ENCODE measurements at places on chromosomes 16 and 17.

- DNase-seq: no peak
Observed at GRCh38 chr17:13593757-13594156, 8.0 kb downstream of the HS3ST3A1 start.

- no peak for DNase-seq
Observed at GRCh38 chr16:86761111-86762031, 183.0 kb downstream of the FOXL1 start.

GRCh38 chr16:29943846-29944799 lies 17.8 kb upstream of the TMEM219 start:
- peak; percentile 100 for DNase-seq

GRCh38 chr16:86991679-86992078 lies 325.5 kb downstream of the C16orf95 start:
- no peak for DNase-seq

DNA sequence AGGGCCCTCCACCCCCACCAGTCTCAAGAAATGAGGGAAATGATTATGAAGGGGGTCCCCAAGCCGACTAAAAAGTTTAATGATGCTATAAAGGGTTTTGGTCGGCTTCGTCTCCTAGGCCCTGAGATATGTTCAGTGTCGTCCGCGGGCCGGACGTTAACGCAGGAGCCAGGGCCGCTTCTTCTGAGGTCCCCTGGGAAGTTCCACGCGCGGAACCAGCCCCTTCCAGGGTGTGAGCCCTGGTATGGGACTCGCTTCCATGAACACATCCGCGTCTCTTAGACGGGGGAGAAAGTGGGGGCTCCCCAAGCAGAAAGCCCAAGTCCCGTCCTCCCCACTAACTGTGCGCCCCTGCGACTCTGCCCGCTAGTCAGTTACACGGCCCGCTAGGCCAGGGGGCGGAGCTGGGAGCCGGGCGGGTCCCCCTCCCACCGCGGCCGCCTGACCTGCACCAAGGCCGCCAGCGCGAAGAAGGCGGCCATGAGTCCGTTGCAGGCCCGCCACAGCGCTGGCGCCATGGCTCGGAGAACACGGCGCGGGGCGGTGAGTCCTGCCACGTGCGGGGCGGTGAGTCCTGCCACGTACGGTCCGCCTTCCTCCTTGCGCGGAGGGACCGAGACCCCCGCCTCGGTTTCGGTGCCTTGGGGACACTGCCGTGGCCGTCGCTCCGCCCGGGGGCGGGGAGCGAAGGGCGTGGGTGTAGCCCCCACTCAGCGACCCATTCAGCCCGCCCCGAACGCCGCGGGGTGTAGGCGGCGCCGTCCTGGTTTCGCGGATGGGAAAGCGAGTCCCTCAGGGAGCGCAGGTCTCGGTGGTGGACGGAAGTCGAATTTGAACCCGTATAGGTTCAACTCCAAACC lies at the start of gene TMEM220:
TSS of gene TMEM220 (minus strand) at position 690 of the 860 bp plus-strand sequence. CDS start at position 518, 172 bp downstream.
- peak; percentile 32 for DNase-seq

GRCh38 chr16:58343562-58343961 lies 48.7 kb upstream of the GINS3 start:
- DNase-seq: no peak
